Spinal cord (tissue), 10 donors: ENCODE measurements at places on chromosomes 7 and 10. TPM values are rescaled to one million over a fixed set of nuclear protein-coding genes. Genes with fewer than 3 reads are reported as not detected.

Gene UBE2D1
- 34.6 TPM for polyA plus RNA-seq

Gene CFAP70
- polyA plus RNA-seq: 8.8 TPM

Gene WEE2
- 0.57 TPM for polyA plus RNA-seq

Gene CNNM1
- polyA plus RNA-seq: 6.5 TPM

Gene MARCHF5
- polyA plus RNA-seq: 62.7 TPM

Gene PDZD7
- 10.9 TPM for polyA plus RNA-seq

Gene NOM1
- polyA plus RNA-seq: 13.5 TPM

Gene SAP25
- 3.4 TPM for polyA plus RNA-seq

Gene CHRM2
- 10.5 TPM for polyA plus RNA-seq

Gene GNGT1
- not detected for polyA plus RNA-seq

Gene RNLS
- 6.1 TPM for polyA plus RNA-seq

Gene ACSM6
- polyA plus RNA-seq: 0.15 TPM

Gene SLK
- 15.1 TPM for polyA plus RNA-seq

Gene EIF5AL1
- polyA plus RNA-seq: 2.2 TPM

Gene FBXL13
- polyA plus RNA-seq: 2.2 TPM

Gene TACC2
- polyA plus RNA-seq: 107 TPM

Gene ADK
- 51.4 TPM for polyA plus RNA-seq

Gene DDX56
- 61.3 TPM for polyA plus RNA-seq

Gene PMPCB
- polyA plus RNA-seq: 72.5 TPM

Gene ADAMTS14
- 2.0 TPM for polyA plus RNA-seq

Gene GDF2
- 0.13 TPM for polyA plus RNA-seq

Gene AMPH
- polyA plus RNA-seq: 109 TPM

Gene AMZ1
- polyA plus RNA-seq: 4.2 TPM
